ENCODE measurements at places on chromosomes 4 and X.

DNA sequence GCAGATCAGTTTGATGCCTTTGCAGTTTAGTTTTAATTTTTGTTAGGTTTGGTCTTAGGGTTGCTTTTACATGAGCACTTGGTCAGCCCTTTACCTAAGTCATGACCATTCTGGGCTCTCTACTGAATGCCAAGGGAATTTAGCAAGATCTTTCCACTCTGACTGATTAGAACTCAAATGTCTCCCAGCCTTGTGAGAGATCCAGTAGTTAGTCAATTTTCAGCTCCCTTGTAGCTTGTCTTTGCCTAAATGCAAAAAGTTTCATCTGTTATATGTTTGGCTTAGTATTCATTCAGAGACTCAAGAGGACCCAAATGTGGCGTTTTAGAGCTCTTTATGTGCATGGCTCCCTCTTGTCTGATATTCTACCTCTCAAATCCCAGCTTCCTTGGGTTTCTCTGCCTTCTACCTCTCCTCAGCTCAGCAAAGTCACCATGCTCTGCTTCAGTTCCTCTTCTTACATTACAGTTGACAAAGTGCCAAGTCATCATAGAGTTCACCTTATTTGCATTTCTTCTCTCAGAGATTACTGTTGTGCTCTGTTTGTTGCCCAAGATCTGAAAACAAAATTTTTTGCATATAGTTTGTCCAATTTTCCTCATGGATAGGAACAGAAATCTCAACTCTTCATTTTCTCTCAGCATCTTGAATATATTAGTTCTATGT is 17.5 kb upstream of the JAKMIP1 start:
- no peak for DNase-seq

- DNase-seq, result no peak
Observed at GRCh38 chrX:28998609-28999135, 411.4 kb downstream of the IL1RAPL1 start.

DNA sequence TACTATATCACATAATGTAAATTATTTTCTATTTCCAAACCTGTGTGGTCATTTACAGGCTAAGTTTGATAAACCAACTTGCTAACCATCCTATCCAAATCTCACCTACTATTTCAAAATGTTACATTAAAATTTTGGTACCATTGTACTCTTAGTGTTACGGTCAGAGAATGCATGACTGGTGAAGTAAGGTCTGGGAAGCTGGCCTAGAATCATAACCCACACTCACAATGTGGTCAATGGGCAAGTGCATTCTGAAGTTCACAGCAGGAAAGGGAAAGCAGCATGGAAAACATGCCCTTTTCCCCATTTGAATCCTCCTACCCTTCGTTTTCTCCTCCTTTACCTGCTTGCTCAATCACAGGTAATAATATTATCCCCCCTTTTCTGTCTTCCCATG is 54.4 kb downstream of the PPP3CA start:
- DNase-seq, result no peak

DNA sequence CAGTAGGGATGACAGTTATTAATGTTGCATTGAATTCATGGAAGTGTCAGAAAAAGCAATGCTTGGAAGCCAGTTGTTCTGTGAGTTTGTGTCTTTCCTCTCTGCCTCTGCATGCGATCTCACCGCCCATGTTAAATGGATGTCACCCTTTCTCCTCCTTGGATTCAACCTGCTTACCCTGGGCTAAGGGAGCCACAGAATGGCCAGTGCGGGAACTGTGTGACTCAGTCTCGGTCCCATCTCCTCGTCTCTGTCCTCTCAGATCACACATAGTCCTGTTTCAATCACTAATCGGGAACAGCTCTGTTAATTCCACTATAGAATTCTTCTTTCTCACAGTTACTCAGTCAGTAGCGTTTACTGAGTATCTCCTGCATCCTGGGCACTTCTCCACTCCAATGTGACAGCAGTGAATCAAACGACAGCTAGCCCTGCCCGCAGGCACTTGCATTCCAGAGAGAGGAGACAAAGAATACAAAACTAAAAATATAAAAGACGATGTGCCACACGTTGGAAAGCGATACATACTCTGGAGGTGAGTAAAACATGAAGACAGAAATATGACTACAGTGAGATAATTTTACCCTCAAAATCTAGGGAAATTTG is 53.6 kb upstream of the TLR3 start:
- peak; percentile 9 for DNase-seq

DNA sequence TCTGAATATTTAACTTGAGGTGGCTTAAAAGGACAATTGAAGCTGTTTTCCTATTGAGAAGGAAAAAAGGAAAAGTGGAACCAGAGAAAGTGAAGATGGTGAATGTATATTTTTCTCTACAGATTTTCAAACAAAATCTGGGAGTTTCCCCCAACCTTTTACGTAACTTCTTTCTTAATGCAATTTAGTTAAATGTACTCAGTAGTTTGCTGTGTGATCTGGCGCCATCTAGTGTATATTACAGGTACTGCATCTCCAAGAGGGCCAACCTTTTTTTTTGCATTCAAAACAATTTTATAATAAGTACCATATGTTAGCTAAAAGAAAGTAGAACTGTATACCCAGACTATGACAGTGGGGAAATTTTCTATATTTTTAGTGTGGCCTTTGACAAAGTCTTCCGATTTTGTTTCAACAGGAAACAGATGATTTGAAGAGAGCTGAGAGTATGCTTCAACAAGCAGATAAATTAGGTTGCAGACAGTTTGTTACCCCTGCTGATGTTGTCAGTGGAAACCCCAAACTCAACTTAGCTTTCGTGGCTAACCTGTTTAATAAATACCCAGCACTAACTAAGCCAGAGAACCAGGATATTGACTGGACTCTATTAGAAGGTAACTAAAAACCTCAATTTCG is 82.0 kb downstream of the PLS3 start:
- DNase-seq, result peak; percentile 56

DNA sequence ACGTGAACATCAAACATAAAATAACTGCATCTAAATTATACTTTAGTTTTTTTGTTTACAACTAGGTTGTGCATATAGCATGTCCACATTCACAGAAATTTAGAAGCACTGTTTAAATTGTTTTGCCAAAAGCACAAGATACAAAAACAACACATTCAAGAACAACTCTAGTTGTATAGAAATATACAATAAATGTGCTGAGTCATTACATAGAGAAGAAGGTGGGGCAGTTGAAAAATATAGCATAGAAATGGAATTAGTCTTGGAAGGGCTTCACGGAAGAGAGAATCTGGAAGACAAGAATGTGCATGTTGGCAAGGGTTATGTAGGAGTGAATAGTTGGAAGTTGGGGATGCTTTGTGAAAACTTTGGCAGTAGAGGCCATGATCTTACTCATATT is 239.0 kb upstream of the GLRA2 start:
- DNase-seq, result no peak

- no peak for DNase-seq
Observed at GRCh38 chr4:74039315-74039763, 850 bp upstream of the CXCL3 start.

DNA sequence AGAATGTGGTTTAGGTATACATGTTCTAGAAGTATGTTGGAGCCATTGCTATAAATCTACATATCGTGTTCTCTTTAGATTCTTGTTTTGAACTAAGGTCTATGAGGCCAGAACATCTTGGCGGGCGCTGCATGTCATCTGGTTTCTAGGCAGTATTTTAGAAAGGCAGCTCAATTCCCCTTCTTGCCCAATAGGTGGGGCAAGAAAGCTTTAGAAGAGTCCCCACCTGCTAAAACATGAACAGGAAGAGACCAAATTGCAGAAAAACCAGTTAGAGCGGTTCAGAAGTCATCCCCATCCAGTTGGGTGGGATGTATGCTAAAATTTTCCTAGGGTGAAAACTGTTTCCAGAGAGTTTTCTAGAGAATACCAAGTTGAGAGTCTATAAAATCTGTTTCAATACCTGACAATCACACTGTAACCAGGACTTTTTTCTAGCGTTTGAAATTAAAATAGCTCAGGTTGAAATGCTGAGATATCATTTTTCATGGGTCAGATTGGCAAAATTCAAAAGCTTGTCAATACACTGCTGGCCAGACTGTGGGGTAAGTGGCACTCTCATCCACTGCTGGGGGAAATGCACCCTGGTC is 17.5 kb upstream of the SH3KBP1 start:
- peak; percentile 52 for DNase-seq

- DNase-seq, result peak; percentile 67
Observed at GRCh38 chrX:2614911-2615310, 76.2 kb upstream of the CD99 start.

DNA sequence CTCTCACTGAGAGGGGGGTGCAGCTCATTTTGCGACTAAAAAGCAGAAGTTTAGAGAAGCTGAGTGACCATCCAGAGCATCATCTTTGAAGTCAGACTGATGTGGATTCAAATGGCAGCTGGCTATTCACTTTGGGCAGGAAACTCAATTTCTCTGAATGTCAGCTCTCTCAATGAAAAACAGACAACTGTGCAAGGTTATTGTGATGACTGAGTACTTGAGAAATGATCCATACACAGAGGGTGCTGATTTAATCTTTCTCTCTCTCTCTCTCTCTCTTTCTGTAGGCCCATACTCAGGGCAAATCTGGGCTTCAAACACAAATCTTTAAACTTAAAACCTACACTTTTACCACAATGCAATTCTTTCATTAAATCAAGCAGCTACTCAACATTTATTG is 185.8 kb upstream of the SLIT2 start:
- DNase-seq, result no peak

GRCh38 chrX:108072746-108073145 is 18.6 kb downstream of the PSMD10 start:
- DNase-seq, result peak; percentile 84

DNA sequence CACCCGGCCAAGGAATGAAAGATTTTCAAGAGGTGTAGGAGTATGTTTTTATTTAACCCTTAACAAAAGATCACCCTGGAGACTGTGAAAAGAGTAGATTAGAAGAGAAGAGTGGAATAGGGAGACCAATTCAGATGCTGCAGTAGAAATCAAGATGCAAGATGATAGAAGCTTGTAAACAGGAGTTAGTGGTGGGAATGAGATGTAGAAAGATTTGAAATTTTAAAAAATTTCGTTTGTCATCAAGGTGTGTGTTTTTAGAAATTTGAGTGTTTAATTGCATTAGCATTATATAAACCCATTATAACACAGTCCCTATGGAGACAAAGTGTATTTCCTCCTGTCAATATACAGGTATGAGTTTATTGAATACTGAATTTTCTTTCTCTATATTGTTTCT is 42.1 kb upstream of the IL1RAPL2 start:
- DNase-seq, result no peak

DNA sequence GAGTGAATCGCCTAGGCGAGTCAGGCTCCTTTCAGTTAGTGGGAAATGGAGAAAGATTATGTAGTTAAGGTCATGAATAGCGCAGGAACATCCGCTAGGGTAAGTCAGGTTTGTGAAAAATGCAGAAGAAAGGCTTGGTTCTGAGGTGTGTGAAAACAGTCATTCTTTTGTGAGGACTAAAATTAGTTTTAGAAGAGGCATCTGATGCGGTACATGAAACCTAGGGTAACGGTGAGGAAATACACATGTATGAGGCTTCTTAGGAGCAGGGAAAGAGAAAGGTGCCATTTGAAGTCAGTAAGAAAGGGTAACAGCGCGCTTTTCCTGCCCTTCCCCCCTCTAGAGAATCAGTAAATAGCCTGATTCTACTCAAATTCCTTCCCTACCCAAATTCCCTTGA is 570 bp upstream of the RNF128 start:
- DNase-seq, result peak; percentile 3

DNA sequence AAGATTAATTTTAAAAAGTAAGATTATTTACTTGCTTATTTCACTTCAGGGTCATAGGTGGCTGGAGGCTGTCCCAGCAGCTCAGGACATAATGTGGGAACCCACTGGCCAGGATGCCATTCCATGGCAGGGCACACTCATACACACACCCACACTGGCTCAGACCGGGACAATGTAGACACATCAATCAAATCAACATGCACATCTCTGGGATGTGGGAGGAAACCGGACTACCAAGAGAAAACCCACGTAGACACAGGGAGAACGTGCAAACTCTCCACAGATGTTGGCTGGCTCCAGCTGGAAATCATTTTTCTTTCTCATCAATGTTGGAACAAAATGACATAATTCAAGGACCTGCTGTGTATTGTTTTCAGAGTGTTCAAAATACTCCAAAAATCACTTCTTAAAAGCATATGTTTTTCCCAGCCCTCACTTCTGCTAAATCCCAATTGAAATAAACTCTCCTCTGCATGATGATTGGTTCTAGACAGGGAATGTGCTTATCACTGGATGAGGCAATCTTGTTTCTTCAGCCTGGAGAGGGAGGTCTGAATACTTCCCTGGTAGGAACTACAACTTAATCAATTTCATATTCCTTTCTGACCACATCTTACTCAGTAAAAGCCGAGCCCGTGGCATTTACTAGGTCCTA is 18.6 kb upstream of the CPE start:
- no peak for DNase-seq

DNA sequence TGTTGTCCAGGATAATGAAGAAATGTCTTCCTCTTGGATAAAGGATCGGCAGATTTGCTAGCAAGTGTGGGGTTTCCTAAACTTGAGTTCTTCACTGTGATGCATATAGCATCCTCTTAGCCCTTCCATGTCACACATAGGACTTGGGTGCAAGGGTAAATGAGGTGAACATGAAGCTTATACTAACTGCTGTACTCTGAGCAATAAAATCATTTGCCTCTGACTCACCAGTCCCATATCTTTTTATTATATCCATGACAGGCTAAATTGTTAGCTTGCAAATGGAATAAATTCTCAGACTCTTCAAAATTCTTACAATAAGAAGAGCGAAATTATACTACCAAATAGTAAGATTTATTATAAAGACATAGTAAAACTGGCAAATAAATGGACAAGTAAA is 14.7 kb upstream of the TBC1D1 start:
- peak; percentile 18 for DNase-seq

DNA sequence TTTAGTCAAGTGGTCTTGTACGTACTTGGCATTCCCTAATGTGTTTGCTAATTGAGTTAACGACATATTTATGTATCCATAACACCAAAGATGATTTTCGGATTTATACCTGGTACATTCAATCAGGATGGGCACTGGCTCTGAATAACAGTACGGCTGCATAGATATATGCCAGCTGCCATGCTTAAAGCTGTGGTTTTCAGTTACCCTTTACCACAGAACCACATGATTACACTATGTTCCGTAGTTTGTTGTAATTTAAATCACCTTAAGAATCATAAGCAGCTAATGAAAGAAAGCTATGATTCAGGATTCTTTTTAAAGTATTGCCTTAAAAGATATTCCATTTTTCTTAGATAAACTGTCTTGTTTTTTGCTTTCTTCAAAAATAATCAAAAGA is 53.6 kb downstream of the FIP1L1 start:
- DNase-seq, result no peak

DNA sequence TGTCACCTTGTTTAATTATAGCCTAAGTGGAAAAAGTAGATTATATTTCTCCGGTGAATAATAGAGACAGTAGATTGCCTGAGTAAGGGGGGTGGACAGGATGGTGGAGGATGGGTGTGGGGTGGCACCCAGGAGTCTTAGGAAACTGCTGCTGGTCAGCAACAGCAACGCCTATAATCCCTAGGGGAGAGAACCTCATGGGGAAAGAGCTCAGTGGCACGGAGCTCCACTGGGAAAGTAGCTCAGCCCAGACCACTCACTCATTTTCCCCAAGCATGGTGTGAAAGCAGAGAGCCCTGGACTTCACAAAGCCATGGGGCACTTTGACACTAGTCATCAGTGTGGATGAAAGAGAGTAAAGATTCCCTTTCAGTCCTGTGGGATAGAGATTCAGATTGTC is 31.1 kb downstream of the METTL14 start:
- no peak for DNase-seq

GRCh38 chr4:120561648-120562047 is 360.9 kb downstream of the PRDM5 start:
- DNase-seq, result no peak

- peak; percentile 26 for DNase-seq
Observed at GRCh38 chrX:42943051-42943974, 165.3 kb upstream of the PPP1R2C start.

GRCh38 chr4:20326977-20327376 is 75.3 kb downstream of the SLIT2 start:
- DNase-seq, result no peak
